Muscle of leg (tissue), 16 donors: ENCODE measurements at places on chromosomes 16 and 17. TPM values are rescaled to one million over a fixed set of nuclear protein-coding genes. Genes with fewer than 3 reads are reported as not detected.

DNA sequence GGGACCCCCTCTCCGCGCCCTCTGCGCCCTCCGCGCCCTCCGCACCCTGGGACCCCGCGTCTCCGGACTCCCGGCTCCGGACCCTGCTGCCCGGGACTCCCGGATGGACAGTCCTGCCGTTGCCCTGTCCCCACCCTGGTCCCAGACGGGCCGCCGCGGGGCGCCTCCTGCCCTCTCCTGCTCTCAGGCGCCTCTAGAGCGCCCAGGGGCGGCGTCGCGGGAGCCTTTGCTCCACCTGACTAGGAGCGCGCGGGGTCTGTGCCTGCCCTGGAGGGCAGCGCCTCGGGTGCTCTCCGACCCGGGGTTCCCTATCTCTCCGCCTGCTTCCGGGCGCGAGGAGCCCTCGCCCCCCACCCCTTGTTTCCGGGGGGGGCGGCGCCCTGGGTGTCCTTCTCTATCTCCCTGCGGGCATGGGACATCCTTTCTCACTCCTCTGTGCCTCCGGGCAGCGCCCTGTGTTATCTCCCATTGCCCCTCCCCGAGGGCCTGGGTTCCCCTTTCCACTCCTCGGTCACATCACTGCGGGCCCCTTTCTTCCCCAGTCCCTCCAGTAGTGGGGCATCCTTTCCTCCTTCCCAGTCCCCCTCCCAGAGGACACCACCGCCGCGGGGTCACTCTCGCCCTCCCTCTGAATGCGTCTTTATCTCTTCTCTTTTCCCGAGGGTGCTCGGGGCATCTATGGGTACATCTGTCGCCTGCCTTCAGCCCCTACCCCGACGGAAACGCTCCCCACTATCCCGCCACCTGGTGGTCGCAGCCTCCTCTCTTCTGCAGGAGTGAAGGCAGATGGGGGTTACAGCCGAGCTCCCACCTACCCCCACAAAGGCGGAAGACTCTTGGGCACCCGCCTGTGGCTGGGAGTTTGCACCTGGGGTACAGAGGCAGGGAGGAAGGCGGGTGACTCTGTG is 875 bp downstream of the PRKCB start:
- H3K27ac ChIP-seq: no peak overlapping the region
- no peaks in the 10 kb centered on the region for H3K36me3 ChIP-seq
- peaks cover 48% of the 10 kb centered on the region for H3K27me3 ChIP-seq
- peak overlapping the region; percentile 22 for H3K4me3 ChIP-seq
- peak; percentile 7 for DNase-seq
- peaks cover 2% of the 10 kb centered on the region for H3K4me1 ChIP-seq

DNA sequence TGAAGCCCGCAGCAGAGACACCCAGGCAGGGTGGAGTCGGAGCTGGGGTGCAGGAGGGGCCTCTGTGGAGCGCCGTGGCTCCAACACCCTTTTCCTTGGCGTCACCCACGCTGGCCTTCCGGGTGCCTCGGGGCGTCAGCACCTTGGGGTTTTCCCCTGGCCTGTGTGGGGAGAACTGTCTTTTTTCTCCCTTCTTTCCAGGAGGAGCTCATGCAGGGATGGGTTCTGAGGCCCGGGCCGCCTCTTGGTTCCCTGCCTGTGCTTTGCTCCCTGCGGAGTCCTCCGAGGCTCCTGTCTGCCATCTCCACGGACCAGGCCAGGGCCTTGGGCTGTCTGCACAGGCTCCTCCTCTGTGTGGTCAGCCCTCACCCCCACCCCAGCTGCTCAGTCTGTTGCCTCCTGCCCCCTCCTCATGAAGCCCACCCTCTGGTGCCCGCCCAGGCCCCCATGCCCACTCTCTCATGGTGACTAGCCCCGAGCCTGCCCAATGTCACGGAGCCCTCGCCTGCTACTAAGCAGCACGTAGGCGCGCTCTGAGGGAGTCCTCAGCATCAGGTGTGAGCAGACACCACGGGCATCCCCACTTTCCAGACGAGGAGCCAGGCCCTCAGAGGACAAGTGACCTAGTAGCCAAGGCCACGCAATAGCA is 5.0 kb downstream of the KATNB1 start:
- H3K36me3 ChIP-seq: peaks cover 35% of the 10 kb centered on the region
- DNase-seq: no peak
- peaks cover 57% of the 10 kb centered on the region for H3K4me1 ChIP-seq
- H3K27ac ChIP-seq: peak overlapping the region; percentile 71

DNA sequence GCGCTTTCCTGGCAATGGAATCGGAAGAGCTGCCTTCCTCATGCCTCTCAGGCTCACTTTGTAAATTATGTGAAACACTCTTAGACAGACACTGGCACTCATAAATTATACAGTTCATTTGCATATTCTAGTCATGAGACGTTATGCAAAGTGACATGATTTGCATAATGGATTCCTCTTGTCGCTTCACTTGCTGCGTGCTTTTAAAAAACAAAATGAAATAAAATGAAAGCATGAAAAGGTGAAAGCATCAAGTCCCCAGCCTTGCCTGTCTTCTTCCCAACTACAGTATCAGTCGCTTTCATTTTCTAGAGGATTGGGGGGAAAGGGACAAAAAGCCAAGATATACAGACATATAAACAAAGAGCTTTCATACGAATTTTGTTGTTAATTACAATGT is 252.8 kb upstream of the PMFBP1 start:
- H3K36me3 ChIP-seq: no peaks in the 10 kb centered on the region
- no peak overlapping the region for H3K4me3 ChIP-seq
- no peaks in the 10 kb centered on the region for H3K27me3 ChIP-seq
- H3K4me1 ChIP-seq: no peaks in the 10 kb centered on the region

DNA sequence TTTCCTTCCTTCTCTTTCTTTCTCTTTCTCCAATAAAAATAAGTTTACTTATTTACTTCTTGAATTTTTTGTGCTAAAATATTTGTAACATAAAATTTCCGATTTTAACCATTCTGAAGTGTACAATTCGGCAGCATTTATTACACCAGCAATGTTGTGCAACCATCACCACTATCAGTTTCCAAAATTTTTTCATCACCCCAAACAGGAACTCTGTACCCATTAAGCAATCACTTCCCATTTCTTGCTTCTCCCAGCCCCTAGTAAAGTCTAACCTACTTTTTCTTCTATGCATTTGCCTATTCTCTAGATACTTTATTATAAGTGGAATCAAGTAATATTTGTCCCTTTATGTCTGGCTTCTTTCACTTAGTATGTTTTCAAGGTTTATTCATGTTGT is 2.5 kb upstream of the HP start:
- no peak overlapping the region for H3K4me3 ChIP-seq
- H3K4me1 ChIP-seq: no peaks in the 10 kb centered on the region
- H3K36me3 ChIP-seq: no peaks in the 10 kb centered on the region
- no peak for DNase-seq
- no peak overlapping the region for H3K27ac ChIP-seq

GRCh38 chr16:31456988-31457360 is 2.3 kb upstream of the ARMC5 start:
- no peak overlapping the region for H3K4me3 ChIP-seq
- H3K36me3 ChIP-seq: peaks cover 17% of the 10 kb centered on the region
- no peak overlapping the region for H3K27ac ChIP-seq
- peaks cover 63% of the 10 kb centered on the region for H3K4me1 ChIP-seq
- no peaks in the 10 kb centered on the region for H3K27me3 ChIP-seq
- no peak for DNase-seq

The OSGIN1 gene
- 0.18 TPM for total RNA-seq

DNA sequence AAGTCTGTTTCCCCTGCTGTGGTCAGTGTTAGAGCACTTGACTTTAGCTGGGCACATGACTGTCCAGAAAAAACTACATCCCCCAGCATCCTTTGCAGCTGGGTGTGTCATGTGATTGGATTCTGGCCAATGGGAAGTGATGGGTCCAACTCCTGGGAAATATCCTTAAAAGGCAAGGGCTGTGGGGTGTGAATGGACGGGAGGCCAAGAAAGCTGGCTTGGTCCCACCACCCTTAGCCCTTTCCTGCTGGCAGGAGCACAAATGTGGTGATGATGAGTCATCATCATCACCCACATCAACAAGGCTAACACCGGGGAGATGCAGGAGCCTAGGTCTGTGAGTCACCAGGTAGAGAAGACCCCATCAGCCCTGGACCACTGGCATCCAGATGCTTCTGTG is 341.7 kb downstream of the C16orf95 start:
- H3K27ac ChIP-seq: no peak overlapping the region
- peaks cover 18% of the 10 kb centered on the region for H3K4me1 ChIP-seq
- peaks cover 6% of the 10 kb centered on the region for H3K27me3 ChIP-seq

The SEZ6 gene
- 0.04 TPM for total RNA-seq

GRCh38 chr16:84332975-84333684 is 35.2 kb upstream of the ATP2C2 start:
- H3K4me1 ChIP-seq: no peaks in the 10 kb centered on the region
- no peak overlapping the region for H3K27ac ChIP-seq
- H3K27me3 ChIP-seq: peaks cover 2% of the 10 kb centered on the region

DNA sequence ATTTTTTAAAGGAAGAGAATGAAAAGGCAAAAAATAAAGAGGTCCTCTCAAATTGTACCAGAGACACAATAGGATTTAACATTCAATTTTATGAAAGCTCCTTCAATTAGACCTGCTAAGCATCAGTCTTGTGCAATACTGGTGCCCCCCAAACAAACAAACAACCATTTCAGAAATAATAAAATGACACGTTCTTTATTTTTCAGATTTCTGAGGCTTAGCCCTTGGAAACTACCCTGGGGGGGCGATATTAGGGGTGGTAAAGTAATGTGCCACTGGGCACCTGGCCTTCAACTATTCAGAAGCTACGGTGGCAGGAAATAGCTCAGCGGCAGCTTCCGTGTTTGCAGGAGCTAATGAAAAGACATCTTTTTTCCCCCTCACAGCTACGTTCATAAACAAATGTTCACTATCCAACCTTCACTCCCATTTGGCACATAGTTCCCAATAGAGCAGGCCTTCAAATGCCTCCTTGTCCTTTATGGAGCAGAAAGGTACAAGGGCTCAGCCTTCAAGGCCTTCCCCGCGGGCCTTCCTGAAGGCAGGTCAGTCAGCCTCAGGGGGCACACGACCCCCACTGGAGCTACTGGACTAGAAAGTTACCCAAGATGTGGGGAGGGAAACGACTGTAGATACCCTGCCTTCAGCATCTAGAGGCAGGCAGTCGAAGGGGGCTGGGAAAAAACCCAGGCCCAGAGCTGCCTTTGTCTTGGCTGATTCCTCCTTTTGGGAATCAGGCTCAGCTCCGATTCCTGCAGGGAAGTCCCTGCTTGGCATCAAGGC is 44.1 kb downstream of the TBX4 start:
- no peak for DNase-seq
- no peaks in the 10 kb centered on the region for H3K36me3 ChIP-seq
- peaks cover 25% of the 10 kb centered on the region for H3K4me1 ChIP-seq
- H3K27ac ChIP-seq: peak overlapping the region; percentile 83

The TMEM238L gene
- total RNA-seq: not detected

The VTN gene
- total RNA-seq: 0.58 TPM

GRCh38 chr16:66515596-66516508 is 34.1 kb downstream of the TK2 start:
- peak overlapping the region; percentile 95 for H3K27ac ChIP-seq
- H3K4me3 ChIP-seq: no peak overlapping the region
- no peak for DNase-seq
- H3K36me3 ChIP-seq: peaks cover 46% of the 10 kb centered on the region
- no peaks in the 10 kb centered on the region for H3K27me3 ChIP-seq
- H3K4me1 ChIP-seq: peaks cover 58% of the 10 kb centered on the region

DNA sequence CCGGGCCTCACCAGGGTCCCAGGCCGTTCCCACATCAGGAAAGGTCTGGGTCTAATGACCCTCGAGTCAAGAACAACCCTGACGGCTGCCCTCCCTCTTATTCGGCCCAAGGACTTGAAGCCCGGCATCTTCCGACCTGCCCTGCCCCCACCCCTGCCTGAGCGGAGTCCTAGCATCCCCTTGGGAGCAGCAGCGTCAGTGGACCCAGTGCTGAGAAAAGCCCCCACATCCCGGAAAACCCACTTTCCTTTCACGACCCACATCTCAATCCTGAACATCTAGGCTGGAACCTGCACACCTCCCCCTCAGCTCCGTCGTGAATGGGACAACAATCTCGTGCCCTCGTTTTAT is 769 bp downstream of the TMEM88 start:
- H3K4me3 ChIP-seq: peak overlapping the region; percentile 83
- peak overlapping the region; percentile 99 for H3K27ac ChIP-seq
- H3K27me3 ChIP-seq: no peaks in the 10 kb centered on the region
- H3K36me3 ChIP-seq: peaks cover 46% of the 10 kb centered on the region
- H3K4me1 ChIP-seq: peaks cover 53% of the 10 kb centered on the region
- DNase-seq: no peak

GRCh38 chr16:5925850-5926249 is 828.3 kb upstream of the EEF2KMT start:
- H3K27me3 ChIP-seq: no peaks in the 10 kb centered on the region
- H3K36me3 ChIP-seq: no peaks in the 10 kb centered on the region
- DNase-seq: no peak
- no peak overlapping the region for H3K27ac ChIP-seq

DNA sequence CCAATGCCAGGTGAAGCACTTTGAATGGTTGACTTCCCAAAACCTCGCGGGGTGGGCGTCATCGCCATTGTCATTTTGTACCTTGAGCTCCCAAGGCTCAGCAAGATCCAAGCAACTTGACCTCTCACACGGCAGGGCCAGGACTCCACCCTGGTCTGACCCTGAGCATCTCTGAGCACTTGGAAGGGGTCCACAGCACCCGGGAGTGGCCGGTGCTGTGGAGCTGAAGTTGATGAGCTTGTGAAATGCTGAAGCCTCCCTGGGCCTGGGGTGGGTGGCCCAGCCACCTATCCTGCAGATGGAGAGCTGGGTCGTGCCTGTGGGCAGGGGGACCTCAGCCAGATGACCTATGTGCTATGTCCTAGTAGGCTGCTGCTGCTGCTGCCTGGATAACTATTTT is 283.3 kb upstream of the FOXF1 start:
- no peak overlapping the region for H3K27ac ChIP-seq
- peaks cover 45% of the 10 kb centered on the region for H3K27me3 ChIP-seq
- H3K36me3 ChIP-seq: no peaks in the 10 kb centered on the region
- DNase-seq: no peak

GRCh38 chr16:84982434-84982833 is 28.9 kb downstream of the ZDHHC7 start:
- peaks cover 56% of the 10 kb centered on the region for H3K36me3 ChIP-seq
- H3K27me3 ChIP-seq: no peaks in the 10 kb centered on the region
- H3K4me1 ChIP-seq: no peaks in the 10 kb centered on the region
- no peak for DNase-seq
- H3K27ac ChIP-seq: no peak overlapping the region

The DDX42 gene
- total RNA-seq: 61.8 TPM

GRCh38 chr17:47279062-47279801 is 25.6 kb downstream of the ITGB3 start:
- H3K27me3 ChIP-seq: no peaks in the 10 kb centered on the region
- H3K36me3 ChIP-seq: peaks cover 3% of the 10 kb centered on the region

- no peak for DNase-seq
- no peaks in the 10 kb centered on the region for H3K27me3 ChIP-seq
- no peaks in the 10 kb centered on the region for H3K36me3 ChIP-seq
- H3K4me3 ChIP-seq: no peak overlapping the region
- H3K27ac ChIP-seq: no peak overlapping the region
These were observed 15.8 kb upstream of the CCL5 start for GRCh38 chr17:35895636-35896587.

GRCh38 chr17:3682033-3682432 is 13.4 kb downstream of the EMC6 start:
- H3K36me3 ChIP-seq: peaks cover 4% of the 10 kb centered on the region
- peaks cover 6% of the 10 kb centered on the region for H3K4me1 ChIP-seq
- H3K27me3 ChIP-seq: peaks cover 11% of the 10 kb centered on the region
- H3K4me3 ChIP-seq: no peak overlapping the region
- DNase-seq: no peak

GRCh38 chr17:66002812-66003211 is 189.1 kb downstream of the CEP112 start:
- no peak overlapping the region for H3K4me3 ChIP-seq
- peaks cover 3% of the 10 kb centered on the region for H3K36me3 ChIP-seq
- no peaks in the 10 kb centered on the region for H3K4me1 ChIP-seq
- peak; percentile 65 for DNase-seq
